ENCODE measurements at places on chromosomes 7 and 10. TPM values are rescaled to one million over a fixed set of nuclear protein-coding genes. Genes with fewer than 3 reads are reported as not detected.

OGDHL gene
- 0.29 TPM for total RNA-seq

CLRN3 gene
- total RNA-seq: not detected

RGS10 gene
- total RNA-seq: 58.5 TPM

ZNF503 gene
- 22.7 TPM for total RNA-seq

WNT16 gene
- total RNA-seq: 0.50 TPM

CADPS2 gene
- total RNA-seq: 29.1 TPM

COL26A1 gene
- total RNA-seq: not detected

PRKAG2 gene
- total RNA-seq: 10.5 TPM

MAP3K8 gene
- total RNA-seq: 12.6 TPM

NPFFR1 gene
- not detected for total RNA-seq

GIMAP1 gene
- total RNA-seq: not detected

EPHB6 gene
- 8.8 TPM for total RNA-seq

TRIM74 gene
- total RNA-seq: not detected

All from smooth muscle cell of trachea (primary cell).